HuH-7 (cell line): ENCODE measurements at places on chromosomes 7 and 10.

GRCh38 chr7:100568176-100568895 lies 5.4 kb downstream of the SAP25 start:
- DNase-seq = no peak

GRCh38 chr7:4661871-4662270 lies 20.2 kb upstream of the FOXK1 start:
- DNase-seq = no peak

DNA sequence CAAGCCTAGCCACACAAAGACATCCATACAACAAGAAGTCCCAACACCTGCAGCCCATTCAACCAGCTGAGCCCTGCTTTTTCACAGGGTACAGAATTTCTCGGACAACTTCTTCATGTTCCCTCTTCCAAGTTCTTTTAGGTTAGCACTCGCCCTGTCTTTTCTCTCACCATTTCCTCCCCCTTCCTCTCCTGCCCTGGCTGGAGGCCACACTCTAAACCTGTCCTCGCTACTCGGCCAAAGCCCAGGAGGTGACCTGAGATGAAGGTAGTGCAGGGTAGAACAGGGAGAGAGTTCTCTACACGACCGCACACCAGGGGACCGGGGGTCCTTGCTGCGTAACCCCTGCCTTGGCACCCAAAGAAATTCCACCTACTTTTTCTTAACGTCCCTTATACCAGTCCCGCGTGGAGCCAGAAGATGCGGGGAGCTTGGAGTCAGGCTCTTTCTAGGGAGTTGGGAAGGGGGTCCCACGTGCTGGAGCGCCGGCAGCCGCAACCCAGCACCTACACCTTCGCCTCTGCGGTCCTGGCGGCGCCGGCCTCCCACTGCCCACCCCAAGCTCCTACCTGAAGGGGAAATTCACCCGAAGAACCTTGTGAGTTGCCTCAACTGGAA lies 16.0 kb upstream of the DLX6 start:
- no peak for DNase-seq

- no peak for DNase-seq
Measured at GRCh38 chr10:29749150-29749549, 114.4 kb upstream of the SVIL start.

GRCh38 chr10:94443047-94443446 lies 40.7 kb downstream of the TBC1D12 start:
- no peak for DNase-seq

- DNase-seq = no peak
Measured at GRCh38 chr7:18390535-18390907, 105.0 kb upstream of the HDAC9 start.

DNA sequence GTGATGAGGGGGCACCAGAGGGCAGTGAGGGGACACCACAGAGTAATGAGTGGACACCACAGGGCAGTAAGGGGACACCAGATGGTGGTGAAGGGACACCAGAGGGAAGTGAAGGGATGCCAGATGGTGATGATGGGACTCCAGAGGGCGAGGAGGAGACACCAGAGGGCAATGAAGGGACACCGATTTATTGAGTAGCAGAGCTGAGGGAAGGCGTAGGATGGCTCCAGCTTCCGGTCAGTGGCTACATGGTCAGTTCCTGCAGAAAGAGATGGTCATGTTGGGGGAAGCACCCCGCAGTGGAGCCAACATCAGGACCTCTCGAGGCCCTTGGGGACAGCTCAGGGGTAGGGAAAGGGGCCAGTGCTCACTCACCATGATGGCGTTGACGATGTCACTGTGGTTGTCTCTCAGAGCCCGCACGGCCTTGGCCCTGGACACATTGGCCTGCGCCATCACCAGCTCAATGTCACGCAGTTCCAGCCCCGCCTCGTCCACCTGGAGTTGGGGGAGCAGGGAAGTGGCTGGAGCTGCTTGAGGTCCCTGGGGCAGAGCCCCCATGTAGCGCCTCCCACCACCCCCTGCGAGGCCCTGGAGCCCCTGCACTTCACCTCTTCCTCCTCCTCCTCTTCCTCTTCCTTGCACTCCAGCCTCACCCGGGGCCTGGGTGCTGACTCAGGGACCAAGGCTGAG lies 8.4 kb downstream of the NACAD start:
- no peak for DNase-seq

DNA sequence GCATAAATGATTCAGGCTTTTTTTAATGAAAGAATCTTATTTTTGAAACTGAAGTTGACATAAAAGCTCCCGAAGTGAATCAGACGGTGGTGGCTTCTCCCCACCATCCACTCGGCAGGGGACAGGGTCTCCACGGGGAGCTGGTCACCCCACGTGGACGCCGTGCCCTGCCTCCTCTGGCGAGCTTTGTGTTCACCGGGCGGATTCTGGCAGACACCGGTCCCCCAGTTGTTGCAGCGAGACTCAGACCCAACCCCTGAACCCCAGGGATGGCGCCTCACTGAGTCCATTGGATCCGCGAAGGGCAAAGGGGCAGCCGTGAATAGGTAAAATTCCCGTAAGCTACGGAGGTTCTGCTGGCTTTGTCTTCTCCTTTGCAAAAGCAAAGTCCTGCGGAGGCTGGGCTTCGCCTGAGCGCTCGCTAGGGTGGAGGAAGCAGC lies 38.4 kb downstream of the PTPRN2 start:
- no peak for DNase-seq

- DNase-seq = no peak
Measured at GRCh38 chr7:45027774-45028114, 27.7 kb downstream of the CCM2 start.

DNA sequence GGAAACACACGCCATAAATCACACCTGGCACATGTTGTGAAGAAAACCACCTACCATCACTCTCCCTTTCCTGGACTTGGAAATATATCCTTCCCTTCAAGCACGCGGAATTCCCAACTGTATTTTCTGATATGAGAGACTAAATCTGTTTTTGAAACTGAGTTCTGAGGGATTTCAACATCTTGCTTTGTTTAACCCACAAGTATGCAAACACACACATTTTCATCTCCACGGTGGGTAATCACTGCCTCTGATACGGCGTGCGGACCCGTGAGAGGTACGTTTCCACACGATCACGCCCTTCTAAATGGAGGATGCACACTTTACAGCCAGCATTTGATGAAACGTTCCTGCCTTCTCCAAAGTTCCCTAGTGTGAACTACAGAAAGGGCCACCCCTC lies 83.4 kb downstream of the ZRANB1 start:
- no peak for DNase-seq

GRCh38 chr10:47036771-47037170 lies 125.5 kb downstream of the PTPN20 start:
- DNase-seq = no peak

GRCh38 chr7:39130857-39131526 lies 153.3 kb downstream of the POU6F2 start:
- peak; percentile 7 for DNase-seq

- peak; percentile 26 for DNase-seq
Measured at GRCh38 chr10:93006435-93007039, 54.1 kb upstream of the CYP26C1 start.

GRCh38 chr7:125074141-125074540 lies 144.5 kb upstream of the POT1 start:
- DNase-seq = no peak

DNA sequence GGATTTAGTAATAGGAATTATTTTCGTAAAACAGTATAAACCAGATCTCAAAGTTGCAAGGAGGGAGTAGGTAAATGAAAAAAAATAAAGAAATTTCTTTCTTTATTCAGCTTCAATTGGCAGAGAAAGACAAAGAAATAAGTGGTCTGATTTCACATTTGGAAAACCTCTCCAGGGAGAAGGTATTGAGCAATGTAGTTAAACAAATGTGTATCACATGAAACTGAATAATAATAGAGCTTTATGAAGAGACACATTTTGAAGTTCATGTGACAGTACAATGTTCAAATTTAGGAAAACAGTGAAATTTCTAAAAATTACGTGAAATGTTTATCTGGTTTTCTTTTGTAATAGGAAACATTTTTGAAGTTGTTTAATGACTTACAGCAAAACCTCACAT lies 63.0 kb downstream of the TAX1BP1 start:
- no peak for DNase-seq

DNA sequence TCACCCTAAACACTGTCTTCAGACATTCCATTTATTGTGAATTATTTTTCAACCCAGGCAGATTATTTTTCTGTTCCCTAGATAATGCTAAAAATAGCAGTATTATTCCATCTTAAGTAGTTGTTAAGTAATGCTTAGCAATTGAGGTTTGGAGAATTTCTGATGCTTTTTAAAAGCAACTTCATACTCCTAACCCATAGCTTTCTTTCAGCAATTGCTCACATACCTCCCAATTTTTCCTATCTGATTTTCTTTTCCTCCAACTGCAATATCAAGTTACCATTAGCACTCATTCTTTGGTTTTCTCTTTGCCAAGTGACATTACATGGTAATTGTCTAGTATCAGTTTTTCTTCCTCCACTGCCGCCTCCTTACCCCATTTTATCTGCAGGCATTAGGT lies 104.7 kb downstream of the GPR85 start:
- no peak for DNase-seq

DNA sequence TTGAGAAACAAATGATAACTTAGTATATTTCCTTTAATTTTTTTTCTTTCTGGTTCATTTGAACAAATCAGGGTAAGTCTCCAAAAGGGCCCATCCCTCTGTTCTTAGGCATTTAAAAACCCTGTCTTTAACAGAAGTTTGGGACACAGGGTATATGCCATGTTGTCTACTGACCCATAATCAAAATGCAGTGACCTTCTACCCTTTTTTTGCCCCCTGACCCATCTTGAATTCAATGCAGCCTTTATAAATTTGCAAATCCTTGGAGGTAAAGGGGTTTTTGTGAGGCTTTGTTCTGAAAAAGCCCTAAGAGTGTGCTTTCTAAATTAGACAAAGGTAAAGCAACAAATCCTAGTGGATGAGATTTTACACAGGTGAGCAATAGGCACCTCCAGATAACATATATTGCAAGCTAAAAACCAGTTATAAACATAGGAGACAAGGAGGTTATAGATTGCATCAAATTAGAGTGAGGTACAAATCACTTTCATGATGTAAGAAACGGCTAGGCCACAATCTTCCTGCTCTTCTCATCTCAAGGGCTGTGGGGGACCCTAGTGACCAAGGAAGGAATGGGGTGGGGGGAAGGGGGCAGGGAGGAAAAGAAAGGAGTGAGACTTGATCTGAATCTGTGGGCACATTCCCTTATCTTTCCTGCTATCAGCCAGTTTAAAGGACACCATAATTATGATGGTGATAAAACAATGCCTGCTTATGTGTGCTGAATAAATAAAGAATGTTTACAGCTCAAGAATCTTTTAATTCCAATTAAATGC lies 2.7 kb downstream of the SKIDA1 start:
- DNase-seq = no peak

- no peak for DNase-seq
Measured at GRCh38 chr7:158894825-158895224, 38.5 kb downstream of the DYNC2I1 start.

- no peak for DNase-seq
Measured at GRCh38 chr7:30020535-30020934, 6.0 kb downstream of the FKBP14 start.

DNA sequence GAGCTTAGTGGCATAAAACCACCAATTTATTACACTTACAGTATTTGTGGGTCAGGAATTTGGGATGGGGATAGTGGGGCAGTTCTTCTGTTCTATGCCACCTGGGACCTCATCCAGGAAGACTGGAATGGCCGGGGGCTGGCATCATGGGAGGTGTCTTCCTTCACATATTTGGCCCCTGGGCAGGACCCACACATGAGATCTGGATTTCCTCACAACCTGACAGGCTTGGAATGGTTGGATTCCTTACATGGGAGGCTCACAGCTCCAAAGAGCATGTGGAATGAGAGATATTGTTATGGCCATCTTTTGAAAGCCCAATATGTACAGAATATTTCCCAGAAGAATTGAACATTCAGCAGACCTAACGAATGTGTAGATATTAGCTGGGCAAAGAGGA lies 21.9 kb downstream of the LSMEM1 start:
- no peak for DNase-seq

GRCh38 chr7:142434666-142435167 lies 176.9 kb upstream of the PRSS58 start:
- DNase-seq = no peak

- DNase-seq = no peak
Measured at GRCh38 chr10:5584895-5585516, 60.2 kb downstream of the CALML3 start.

- DNase-seq = no peak
Measured at GRCh38 chr7:69692611-69693010, 94.3 kb downstream of the AUTS2 start.

DNA sequence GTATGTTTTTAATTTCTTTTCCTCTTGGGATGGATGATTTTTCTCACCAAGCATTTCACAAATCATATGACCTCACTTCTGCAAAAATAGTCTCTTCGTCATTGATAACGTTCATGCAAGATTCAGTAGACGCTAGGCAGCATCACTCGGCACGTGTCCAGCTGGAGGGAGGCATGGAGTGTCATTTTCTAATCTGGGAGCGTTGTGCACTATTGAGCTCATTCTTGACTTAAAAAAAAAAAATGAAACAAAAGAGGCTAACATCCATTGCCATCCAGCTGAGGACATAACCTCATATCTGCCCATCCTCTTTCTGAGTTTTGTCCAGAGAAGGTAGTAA lies 56.2 kb downstream of the COL17A1 start:
- DNase-seq = no peak

- peak; percentile 5 for DNase-seq
Measured at GRCh38 chr7:136009488-136010079, 32.4 kb upstream of the MTPN start.

- no peak for DNase-seq
Measured at GRCh38 chr10:11303361-11304170, 285.9 kb downstream of the CELF2 start.

DNA sequence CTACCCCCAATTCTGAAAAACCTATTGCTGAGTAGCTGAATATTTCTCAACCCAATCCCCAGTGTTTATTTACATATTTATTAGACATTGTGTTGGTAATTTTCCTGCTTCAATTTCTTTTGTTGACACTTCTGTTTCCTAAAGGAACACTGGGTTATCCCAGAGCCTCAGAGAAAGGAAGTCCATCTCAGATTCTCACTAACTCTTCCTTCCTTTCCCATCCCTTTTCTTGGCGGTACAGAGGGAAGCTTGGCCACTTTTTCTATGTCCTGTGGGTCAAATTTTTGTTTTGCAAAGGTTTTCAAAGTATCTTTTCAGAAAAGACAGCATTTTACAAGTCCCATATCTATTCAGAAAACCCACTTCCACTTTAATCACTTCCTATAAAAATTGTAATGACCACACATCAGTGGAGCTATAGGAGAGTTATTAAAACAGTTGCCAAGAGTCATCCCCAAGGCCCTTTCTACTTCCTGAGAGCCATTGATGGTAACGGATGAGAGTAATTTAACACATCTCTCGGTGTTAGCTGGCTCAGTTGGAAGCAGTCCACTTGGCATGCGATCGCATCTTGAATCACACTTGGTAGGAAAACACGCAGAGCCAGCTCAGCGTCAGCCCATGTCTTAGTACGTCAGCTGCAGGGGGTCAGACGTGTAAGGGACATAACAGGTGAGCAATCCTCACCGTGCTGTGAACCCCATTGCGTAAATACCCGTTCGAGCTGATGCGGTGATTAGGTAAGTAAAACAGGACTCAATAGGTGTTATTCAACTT lies 231.1 kb upstream of the ADARB2 start:
- no peak for DNase-seq

- no peak for DNase-seq
Measured at GRCh38 chr7:1269336-1269890, 36.7 kb downstream of the UNCX start.

- DNase-seq = no peak
Measured at GRCh38 chr7:17408904-17409290, 110.4 kb downstream of the AHR start.
